ENCODE measurements at places on chromosomes 7 and 10.

DNA sequence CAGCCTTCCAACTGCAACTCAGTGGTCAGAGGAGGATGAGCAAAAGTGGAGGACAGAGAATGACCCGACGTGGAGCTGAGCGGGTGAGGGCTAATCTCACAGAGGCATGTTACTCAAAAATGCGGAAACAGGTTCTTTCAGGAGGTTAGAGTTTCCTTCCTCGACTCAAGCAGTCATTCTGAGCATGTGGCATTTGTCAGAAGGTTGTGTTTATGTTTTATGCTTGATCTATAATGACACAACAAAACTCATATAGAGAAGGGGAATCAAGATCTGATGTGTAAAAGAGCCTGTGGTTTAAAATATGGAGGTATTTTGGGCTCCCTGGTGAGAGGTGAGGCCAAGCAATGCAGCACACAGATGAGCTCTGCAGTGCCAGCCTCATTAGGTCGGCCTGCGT is 311.4 kb downstream of the ADARB2 start:
- no peak for DNase-seq

DNA sequence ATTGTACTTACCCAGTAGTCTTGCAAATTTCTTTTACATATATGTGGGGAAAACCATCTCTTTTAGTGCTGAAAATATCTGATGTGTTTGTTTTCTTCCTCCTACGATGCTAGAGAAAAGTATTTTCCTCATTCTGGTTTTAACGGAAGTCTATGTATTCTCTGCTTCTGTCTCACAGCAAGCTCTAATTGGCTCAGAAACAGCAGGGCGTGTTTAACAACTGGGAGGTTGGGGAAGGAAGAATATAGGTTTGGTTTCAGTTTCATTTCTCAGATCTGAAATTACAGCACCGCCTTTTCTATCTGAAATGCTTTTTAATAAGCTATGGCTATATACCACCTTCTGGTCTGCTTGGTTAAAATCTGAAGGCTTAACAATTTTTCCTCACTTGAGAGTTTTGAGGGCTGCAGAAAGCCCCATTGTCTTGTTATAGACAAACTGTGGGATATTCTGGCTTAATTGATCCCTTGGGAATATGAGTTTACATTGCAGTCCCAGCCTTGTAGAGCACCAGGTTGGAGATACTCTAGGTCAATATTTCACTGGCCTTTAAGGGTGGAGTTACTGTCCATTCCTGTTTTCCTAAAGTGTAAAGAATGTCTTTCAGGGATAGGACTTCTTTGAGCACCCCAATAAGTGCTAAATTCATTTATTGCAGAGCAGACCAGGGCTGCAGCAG is at the start of gene SAMD9:
Gene SAMD9, minus strand, starts transcription at position 128 of the 679 bp plus-strand sequence. CDS start 11,882 bp downstream, outside the sequence.
- DNase-seq: peak; percentile 31

GRCh38 chr10:74021248-74022055 is 23.5 kb downstream of the VCL start:
- DNase-seq: no peak

DNA sequence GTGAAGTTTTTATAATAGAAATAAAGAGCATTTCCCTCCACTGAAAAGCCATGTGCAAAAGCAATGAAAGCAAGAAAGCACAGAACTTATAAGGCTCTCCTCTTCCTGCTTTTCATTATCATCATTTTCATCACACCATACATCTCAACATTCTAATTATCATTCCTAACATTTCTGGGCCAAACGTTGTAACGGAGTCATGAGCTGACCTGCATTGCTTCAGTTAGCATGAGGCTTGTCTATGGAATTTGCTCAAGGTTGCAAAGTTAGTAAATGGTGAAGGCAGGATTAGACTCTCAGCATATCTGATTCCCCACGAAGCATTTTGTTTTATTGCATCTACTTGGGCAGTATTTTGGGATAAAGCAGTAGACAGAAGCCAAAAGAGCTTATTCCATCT is 11.4 kb downstream of the SCIN start:
- no peak for DNase-seq

DNA sequence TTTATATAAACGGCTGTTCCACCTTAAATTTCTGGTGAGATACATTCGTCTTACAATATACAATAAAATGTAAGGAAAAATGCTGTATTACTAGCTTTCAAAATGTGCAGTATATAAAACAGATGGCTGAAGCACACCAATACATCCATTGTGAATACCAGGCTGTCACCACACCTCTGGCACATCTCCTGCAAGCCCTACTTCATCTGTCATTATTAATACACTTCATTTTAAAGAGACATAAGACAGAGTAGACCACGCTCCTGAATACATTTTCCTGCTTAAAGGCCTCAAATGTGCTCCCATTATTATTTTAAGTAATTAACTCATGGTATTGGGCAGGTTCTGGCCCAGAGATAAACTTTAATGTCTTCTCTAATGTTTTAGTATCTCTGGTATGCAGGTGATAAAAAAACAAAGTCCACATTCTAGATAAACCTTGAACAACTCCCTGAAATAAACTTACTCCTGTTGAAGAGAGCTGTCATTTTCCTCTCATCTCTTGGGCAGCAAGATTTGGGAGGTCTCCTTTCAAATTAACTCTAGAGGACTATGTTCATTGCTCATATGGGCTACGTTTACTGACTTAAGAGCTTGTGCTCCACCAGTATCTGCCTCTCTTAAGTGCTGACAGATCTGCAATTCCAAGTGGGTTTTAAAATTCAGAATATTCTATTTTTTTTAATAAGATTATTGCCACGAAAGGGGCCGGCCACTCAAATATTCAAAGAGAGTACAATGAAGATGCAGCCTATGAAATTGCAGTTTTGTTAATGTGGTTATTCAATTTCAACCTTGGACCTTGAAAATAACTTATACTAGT is 396.5 kb upstream of the SEMA3D start:
- no peak for DNase-seq

- DNase-seq: no peak
These were observed 10.2 kb upstream of the CUL1 start for GRCh38 chr7:148688526-148688925.

- no peak for DNase-seq
These were observed 1.8 kb downstream of the PGAM2 start for GRCh38 chr7:44063547-44063893.

GRCh38 chr10:83542774-83543411 is 596.4 kb upstream of the GHITM start:
- no peak for DNase-seq

DNA sequence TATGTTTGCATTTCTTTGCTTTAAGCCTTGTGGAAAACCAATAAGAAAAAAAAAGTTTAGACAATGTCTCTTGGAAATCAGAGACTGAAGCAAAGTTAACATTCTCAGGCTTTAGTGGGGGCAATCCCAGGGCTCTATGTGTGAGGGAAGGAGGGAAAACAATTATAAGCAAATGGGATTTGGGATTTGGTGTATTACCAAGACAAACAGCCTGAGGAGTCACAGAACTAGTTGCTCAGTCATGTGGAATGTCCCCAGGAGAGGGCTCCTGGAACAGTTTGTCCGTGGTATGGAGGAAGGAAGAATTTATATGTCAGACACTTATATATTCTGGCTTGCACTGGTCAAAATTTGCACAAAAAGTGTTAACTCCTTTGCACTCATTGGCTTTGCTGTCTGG is 562.9 kb upstream of the TPK1 start:
- no peak for DNase-seq

DNA sequence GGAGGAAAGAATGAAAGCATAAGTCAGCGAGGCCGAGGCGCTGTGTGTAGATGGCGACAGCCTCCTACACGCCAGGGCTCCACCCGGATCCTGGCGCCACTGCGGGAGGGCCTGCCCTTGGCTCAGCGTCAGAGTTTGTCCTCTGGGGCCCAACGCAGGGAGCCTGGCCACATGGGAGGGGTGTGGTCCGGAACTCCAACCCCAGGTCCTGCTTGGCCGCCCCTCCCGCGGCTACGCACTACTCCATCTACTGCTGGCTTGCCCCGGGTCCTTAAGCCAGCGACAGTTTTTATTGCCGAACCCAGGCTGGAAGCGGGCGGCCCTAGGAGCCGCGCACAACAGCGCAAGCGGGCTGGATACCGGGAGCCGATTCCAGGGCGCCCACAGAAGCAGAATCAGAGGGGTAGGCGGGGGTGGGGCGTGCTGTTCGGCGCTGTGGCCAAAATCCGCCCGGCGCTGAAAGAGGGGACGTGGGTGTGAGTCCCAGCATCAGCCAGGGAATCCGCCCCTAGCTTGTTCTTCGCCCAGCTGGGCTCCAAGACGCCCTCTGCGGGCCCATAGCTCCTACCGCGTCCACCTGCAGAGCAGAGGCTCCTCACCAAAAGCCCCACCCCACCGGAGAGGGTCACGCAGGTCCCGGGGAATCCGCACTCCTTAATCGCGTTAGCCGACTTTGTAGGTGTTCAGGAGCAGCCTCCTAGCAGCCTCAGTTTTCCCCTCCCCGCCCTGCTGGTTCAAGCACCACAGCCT is 4.5 kb downstream of the KAZALD1 start:
- DNase-seq: no peak

DNA sequence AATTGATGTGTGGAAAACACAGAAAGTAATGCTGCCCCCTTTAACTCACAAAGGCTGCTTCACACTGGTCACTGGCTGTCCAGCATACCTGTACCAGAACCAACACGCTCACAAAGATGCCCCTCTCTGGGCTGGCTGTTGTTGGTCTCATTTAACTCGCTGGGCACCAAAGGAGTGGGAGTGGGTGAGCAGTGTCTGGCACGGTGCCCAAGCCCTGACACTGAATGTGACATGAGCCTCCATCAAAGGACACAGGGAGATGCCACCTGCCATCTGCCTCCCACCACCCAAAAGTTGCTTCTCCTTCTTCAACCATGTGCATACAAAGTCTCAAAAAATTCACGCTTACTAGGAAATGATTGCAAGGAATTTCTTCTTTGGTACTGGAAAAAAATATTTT is 86.8 kb downstream of the FGFR2 start:
- DNase-seq: no peak

GRCh38 chr10:60968504-60968903 is 24.5 kb upstream of the RHOBTB1 start:
- DNase-seq: no peak

DNA sequence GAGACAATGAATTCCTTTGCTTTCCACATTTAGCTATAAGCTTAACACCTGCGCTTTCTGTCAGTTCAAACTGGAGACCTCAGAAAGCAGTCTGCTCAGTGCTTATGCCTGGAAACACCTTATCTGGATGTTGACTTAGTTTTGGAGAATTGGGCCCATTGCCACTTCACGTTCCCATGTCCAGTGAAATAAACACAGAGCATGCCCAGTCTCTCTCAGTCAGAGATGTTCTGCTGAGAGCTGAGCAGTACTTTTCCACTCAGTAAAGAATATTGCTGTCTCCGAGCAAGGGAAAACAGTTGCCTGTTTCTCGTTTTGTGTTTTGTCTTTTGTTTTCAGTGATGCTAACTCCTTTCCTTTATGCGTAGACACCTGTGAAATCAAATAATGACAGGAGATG is 83.2 kb upstream of the PRR15 start:
- DNase-seq: no peak

DNA sequence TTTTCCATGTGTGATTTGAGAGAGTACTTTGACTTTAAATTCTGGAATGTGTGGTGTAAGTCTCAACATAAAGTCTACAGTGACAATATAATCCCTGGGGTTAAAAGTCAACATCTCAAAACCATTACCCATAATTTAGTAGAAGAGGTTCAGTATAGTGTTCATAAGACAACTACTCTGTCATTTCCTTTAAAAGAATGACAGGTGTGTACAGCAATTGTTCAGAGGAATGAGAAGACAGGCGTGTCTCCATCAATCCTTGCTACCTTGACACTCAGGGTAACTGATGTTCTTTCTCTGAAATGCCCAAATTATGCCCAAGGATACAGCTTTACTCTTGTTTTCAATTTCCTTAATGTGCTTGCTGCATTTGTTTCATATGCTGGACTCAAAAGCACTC is 256.4 kb downstream of the DYNC1I1 start:
- DNase-seq: no peak

DNA sequence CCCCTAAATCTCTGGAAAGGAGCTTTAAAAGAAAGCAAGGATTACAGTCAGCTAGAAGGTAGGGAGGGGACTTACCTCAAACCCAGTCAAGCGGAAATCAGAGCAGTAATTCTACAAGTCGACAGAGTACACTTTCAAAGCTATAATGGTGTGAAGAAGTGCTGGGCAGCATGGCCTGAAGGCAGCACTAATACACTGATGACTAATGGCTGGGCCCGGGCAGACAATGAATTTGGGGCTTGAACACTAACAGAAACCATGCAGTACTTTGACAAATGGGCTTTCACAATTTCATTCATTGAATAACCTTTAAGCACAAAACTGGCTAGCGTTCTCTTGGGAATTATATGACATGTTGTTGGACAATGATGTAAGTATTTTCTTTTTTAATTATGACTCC is 4.7 kb downstream of the GLI3 start:
- no peak for DNase-seq

GRCh38 chr10:129547608-129548007 is 80.6 kb downstream of the MGMT start:
- no peak for DNase-seq

- DNase-seq: no peak
These were observed 23.9 kb downstream of the SLC18A2 start for GRCh38 chr10:117264782-117265181.

- DNase-seq: peak; percentile 12
These were observed 53.9 kb upstream of the SEPHS1 start for GRCh38 chr10:13402021-13402420.

DNA sequence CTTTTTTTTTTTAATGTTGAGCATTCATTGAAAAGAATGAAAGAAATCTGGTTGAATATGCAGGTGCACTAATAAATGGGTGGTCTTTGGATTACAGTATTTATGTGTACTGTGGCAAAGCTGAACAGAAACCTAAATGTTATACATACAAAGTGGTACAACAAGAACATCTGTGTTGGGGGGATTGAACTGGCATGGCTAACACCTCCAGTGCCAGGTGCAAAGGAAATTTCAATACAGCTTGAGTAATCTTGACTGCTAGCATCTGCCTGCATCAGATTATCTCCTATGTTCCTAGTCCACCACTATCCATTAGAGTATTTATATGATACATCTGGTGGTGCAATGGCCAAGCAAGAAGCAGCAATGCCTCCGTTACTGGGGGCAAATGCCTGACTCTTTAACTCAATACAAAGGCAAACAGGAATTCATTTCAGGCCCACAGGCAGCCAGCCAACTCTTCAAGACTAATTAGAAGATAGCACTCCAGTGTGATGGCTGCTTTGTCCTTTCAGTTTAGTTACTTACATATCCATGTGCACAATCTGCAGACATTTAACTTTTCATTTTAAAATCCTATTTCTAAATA is 220.5 kb upstream of the ETV1 start:
- DNase-seq: no peak

- no peak for DNase-seq
These were observed 38.5 kb downstream of the GARS1 start for GRCh38 chr7:30633223-30633622.

GRCh38 chr10:114879541-114880158 is 58.1 kb downstream of the FHIP2A start:
- DNase-seq: no peak

- no peak for DNase-seq
These were observed 21.8 kb downstream of the MRPL32 start for GRCh38 chr7:42953994-42954393.
